ENCODE measurements at places on chromosomes 3 and 15. TPM values are rescaled to one million over a fixed set of nuclear protein-coding genes. Genes with fewer than 3 reads are reported as not detected.
A peak's percentile ranks its signal among the peaks of the same experiment; 100 is the strongest.

The SAMMSON gene
- total RNA-seq: not detected

GRCh38 chr3:156493887-156494286, 61.0 kb downstream of the SSR3 start:
- DNase-seq: no peak

DNA sequence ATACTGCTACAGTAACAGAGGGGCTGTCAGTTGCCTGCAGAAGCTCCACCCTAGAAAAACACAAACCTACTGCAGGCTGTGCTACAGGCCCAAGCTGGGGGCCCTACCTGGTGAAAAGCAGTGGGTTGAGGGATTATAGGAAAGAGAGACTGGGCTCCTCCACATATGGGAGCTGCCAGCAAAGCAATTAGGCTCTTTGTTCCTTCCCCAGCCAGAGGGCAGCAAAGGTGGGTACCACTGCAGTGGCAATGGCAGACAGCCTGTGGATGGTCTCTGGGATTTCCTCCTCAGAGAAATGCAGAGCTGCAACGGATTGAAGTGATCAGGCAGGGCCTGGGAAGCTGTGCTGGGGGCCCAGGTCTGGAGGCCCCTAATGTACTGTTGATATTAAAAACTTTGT, 19.1 kb upstream of the DNAAF4 start:
- no peak for DNase-seq

GRCh38 chr15:87347806-87348515, 908.6 kb downstream of the NTRK3 start:
- DNase-seq: no peak

DNA sequence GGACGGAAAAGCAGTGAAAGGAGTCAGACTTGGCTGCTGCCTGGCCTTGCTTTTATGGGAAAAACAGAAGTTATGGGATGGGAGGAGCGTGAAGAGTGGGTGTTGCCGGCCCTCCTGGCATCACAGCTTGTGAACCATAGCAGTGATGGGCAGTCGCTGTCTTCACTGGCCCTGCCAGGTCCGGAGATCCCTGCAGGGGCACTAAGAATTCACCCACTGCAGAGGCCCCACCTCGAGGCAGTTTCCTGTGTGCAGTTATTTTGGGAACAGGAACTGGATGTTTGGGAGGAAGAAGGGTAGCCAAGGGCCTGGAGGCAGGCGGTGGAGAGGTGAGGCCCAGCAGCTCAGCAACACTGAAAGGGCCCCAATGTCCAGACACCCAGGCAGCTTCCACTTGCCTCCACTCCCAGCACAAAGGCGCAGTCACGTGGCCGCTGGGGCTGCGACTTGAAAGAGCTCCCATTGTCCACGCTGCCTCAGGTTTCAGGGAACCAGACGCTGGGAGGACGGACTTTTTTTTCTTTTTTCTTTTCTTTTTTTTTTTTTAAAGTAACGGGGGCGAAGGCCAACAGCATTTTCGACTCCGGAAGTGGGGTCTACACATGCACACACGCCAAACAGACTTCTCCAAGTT, 255.6 kb downstream of the ZNF621 start:
- DNase-seq: no peak

DNA sequence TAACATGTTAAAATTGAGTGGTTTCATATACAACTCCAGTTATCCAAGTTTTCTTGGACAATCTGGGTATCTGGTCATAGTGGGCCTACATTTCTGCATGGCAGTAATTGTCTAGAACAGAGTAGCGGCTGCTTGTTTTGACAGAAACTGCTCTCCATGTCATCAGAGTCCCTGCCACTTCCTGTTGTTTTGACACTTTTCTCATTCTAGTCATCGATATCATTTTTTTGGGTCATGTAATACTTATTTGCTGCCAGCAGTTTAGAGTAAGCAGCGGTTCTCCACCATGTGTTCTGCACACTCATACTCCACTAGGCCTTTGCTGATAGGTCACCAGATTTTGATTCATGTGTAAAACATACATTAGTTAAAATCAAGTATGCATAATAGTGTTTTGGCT, 81.5 kb downstream of the SLC25A26 start:
- DNase-seq: peak; percentile 50

The SLC9A9 gene
- total RNA-seq: 47.6 TPM

The GRIP2 gene
- not detected for total RNA-seq

DNA sequence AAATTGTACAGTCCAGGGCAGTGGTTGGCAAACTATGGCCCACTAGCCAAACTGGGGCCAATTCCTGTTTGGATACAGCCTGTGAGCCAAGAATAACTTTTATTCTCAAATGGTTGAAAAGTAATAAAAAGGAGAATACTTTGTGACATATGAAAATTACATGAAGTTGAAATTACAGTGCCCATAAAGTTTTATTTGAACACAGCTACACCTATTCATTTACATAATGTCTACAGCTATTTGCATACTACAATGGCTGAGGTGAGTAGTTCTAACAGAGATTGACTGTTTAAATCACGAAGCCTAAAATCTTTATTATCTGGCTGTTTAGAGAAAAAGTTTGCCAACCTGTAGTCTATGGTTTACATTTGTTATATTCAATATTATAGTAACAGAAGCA, 600.1 kb downstream of the MAGI1 start:
- no peak for DNase-seq

DNA sequence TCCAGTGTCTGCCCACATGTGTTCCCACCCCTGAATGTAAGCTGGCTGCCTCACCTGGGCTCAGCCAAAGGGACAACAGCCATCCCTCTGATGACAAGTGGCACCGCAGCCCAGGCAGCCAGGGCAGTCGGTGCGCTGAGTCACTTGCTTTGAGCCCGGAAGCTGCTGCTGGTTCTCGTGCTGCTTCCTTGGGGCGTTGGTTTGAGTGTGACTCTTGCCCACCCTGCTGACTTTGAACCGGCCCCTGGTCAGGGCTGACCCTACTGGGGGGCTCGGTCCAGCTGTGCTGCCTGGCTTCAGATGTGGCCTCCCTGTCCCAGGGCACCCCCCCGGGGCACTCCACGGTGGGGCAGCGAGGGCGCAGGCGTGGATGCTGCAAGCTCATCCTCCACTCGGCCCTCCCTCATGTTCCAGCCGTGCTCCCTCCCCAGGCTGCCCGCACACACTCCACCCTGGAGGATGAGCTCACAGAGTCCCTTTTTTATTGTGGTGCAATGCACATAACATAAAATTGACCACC, 62.1 kb downstream of the EFCAB12 start:
- DNase-seq: no peak

- no peak for DNase-seq
Measured at GRCh38 chr3:171695426-171695825, 114.9 kb downstream of the PLD1 start.

- DNase-seq: no peak
Measured at GRCh38 chr3:49620728-49621127, 53.4 kb upstream of the APEH start.

The ITGA11 gene
- not detected for total RNA-seq

DNA sequence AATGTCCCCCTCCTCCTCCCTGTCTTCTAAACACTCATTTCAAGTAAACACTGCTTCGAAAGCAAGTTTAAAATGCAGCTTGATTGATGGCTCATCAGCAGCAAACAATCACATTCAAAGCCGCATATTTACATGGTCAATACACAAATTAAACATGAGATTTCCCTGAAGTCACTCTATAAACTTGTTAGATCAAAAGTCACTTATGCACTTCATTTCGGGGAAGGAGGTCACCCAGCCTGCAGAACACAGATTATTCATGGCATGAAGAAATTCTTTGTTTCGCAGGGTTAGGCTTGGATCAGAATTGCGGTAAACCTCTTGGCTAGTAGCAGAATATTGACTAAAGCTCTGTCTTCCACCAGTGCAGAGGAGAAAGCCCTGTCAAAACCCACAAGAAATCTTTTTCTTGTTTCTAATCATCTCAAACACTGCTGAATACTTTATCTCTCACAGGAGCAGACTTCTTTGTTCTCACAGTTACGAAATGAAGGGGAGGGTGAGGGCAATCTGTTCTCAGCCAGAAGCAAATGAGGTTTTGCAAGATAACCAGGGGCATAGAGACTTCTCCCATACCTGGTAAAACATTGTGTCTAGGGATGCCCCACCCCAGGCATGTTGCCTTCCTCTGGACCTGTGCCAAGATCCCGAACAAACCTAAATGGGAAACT, 133.3 kb upstream of the CHL1 start:
- DNase-seq: no peak

DNA sequence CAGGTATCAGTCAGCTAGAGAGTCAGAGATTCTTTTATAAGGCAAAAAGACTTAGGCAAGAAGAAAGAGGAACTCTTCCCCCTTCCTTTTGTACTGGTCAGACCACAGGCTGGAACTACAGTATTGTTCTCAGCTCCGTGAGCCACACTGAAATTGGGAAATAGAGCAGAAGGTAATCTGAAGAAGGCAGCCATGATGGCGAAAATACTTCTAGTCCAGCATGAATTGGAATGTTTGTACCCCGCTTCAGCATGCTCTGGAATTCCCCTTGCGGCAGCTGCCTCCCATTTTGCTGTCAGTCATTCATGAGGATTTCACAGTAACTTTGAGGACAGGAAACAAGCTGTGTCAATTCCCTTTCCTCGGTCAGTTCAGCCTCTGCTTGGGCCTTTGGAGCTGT, 96.2 kb downstream of the CORO2B start:
- no peak for DNase-seq

- no peak for DNase-seq
Measured at GRCh38 chr3:69209413-69209812, 87.0 kb upstream of the LMOD3 start.

GRCh38 chr15:75380773-75381172, 12.4 kb upstream of the MAN2C1 start:
- no peak for DNase-seq

The SERPINI2 gene
- not detected for total RNA-seq

The LZTFL1 gene
- total RNA-seq: 7.6 TPM

DNA sequence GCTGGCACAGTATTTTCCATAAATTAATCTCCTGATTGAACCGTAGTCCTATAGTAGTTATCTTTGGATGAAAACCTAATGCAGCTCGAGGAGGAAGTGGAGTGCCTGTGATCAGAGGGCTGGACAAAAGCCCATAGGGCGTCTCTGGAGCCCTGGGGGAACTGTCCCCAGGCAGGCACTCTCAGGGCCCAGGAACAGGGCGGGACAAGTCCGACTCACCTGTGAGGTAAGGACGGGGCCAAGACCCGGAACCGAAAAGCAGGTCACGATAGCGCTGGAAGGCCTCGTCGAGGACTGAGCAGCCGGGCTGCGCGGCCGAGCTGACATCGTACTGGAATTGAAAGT, 341 bp downstream of the HEXA start:
- DNase-seq: no peak

DNA sequence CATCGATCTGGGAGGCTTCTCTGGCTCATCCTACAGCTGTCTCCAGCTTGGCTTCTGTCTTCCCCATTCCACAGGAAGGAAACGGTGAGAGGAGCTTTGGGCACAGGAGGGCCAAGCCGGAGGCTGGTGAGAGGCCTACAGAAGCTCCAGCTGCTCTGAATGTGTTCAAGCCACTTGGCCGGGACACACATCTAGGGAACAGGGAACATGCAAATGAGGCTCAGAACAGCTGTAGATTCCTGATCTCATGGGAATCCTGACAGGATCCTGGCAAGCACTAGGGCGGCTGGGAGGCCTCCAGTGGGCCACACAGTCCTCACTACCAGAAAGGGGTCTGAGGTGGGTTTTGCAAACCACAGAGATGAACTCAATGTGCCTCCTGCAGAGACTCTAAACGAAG, 13.7 kb downstream of the SEMA5B start:
- DNase-seq: no peak

The ABI3BP gene
- total RNA-seq: not detected

- no peak for DNase-seq
Measured at GRCh38 chr3:194689493-194689944, 3.8 kb downstream of the FAM43A start.

- DNase-seq: no peak
Measured at GRCh38 chr15:44573386-44573785, 36.4 kb downstream of the EIF3J start.

DNA sequence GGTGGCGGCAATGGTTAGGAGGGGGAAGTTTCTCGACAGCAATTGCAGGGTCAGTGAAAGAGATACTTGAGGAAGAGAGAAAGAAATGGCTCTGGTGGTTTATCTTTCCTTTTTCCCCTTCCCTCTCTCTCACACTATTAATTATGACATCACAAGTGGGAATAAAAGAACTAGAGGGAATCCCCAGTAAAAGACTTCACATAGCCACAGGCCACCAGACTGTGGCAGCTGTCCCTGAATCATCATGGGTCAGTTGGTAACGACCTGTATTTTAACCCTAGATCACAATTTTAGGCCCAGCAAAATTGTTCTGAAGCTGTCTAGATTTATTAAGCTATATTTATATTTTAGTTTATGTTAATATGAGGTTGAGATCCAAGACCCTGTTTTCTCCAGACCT, 40.3 kb downstream of the MBNL1 start:
- no peak for DNase-seq

DNA sequence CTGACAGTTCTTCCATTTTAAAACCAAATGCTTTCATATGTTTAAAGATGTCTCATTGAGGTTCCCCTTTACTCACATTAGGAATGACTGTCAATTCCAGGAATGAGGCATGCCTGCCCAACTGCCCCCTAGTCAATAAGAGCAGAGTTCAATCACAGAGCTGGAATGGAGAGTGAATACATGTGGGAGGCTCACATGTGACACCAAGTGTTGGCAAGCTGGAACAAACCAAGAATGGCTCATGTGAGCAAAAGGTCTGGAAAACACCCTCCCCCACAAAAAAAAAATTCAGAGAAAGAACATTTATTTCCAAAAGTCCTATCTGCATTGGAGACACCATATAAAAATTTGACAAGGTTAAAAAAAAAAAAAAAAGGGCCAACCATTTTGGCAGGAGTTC, 3.7 kb downstream of the PBRM1 start:
- no peak for DNase-seq

DNA sequence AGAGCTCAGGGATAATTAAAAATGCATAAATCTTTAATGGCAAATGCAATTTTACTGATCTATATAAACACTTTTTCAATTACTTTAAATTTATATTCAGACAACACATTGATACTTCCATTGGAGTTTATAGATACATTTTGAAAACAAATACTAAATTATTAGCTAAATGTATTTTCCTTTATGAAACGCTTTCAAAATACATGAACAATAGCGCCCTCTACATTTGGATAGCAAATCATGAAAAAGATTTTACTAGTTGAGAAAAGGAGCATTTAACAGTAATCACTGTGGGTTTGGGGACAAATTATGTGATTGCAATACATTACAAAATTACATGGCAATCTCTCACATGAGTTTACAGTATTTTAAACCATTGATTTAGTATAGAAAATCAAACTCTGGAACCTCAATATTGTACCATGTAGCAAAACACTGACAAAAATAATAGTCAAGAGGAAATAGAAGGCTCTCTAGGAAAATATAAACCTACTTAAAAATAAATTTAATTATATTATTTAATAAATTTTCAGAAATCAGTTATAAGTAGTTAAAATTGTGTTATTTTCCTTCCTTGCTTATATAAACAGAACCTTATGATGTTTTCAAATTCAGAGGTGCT, 207.9 kb downstream of the ZIC1 start:
- DNase-seq: no peak

DNA sequence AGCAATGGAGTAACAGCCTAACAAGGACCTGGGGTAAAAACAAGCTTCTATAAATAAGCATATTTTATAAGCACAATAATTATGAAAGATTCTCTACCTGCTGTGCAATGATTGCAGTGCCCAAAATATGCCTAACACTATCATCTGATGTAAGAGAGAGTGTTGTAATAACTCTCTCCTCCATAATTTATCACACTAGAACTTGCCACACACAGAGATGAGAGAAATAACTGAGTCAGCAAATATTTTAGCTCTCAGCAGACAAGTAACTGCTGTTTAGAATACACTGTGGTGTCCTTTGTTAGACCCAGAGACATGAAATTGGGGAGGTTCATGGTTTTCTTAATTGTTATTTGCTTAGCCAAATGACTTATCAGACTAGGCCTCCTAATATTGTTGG, 105.3 kb upstream of the ACP3 start:
- no peak for DNase-seq

The ARPIN gene
- total RNA-seq: not detected

All from CD4-positive, CD25-positive, alpha-beta regulatory T cell (primary cell).